Stimulated activated CD4-positive, alpha-beta T cell treated with anti-CD3 and anti-CD28 coated beads, Interleukin-2, amount 100 ng/mL, for 24 hours (primary cell): ENCODE measurements at places on chromosomes 3 and 15.

- DNase-seq: no peak
These were observed 104.4 kb upstream of the C2CD4B start for GRCh38 chr15:62269504-62269903.

- no peak for DNase-seq
These were observed 105.5 kb downstream of the SEMA5B start for GRCh38 chr3:122921791-122922651.

DNA sequence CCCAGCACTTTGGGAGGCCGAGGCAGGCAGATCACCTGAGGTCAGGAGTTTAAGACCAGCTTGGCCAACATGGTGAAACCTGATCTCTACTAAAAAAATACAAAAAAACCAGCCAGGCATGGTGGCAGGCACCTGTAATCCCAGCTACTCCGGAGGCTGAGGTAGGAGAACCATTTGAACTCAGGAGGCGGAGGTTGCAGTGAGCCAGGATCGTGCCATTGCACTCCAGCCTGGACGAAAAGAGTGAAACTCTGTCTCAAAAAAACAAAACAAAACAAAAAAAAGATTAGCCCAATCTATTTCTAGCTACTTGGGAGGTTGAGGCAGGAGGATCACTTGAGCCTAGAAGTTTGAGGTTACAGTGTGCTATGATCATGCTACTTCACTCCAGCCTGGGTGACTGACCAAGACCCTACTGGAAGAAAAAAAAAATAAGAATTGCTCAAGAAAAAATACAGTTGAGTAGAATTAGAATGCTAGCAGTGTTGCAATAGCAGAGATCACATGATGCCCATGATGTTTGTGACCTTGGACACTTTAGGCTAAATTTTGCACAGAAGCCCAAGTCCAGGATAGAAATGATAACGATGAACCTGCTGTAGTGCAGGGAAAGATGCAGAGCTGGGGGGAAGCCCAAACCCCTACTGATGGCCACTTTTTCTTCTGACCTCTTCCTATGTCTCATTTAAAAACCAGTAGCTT, 162.2 kb downstream of the LPP start:
- DNase-seq: no peak

DNA sequence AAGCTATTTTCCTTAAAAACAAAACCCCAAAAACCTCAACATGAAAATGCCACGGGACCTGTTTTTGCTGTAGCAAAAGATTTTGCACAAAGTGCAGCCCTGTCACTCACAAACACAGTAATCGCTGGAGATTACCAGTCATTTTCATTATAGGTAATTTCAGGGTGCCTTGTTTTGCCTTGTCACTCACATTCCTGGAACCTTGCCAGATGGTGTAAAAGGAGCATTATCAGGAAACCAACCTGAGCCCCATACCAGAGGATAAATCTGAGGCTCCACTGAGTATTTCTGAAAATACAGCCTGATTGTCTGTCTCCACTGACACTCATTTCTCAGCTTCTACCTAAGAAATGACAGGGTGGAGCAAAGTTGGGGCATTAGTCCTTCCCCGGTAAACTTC, 791.3 kb upstream of the LMCD1 start:
- DNase-seq: no peak

DNA sequence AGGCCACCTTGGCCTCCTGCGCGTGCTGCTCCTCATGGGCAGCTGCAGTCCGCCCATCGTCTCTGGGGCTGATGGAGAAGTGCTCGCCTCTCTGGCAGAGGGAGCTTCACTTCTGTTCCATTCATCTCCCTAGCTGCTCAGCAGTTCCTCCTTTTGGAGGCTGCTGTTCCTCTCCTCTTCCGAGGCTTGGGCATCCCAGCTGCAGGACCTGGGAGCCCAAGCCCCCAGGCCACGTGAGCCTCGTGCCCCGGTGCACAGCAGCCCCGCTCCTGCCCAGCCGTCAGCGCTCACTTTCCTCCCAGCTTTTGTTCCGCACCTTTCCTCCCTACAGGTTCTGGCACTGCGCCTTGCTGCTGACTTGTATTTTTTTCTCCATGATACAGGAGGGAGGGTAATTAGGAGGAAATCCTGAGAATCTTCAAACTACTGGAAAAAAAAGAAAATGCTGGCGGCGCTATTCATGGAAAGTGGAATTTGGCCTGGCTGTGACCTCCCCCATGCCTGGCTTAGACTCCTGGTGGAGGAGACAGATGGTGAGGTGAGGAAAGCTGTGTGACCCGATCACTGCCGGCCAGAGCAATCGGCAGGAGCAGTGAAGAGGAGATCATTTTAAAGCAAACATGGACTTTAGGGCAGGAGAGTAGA, 210.1 kb downstream of the CHST2 start:
- DNase-seq: no peak

- DNase-seq: no peak
These were observed 11.9 kb downstream of the OXSM start for GRCh38 chr3:25801786-25802185.

GRCh38 chr3:168581771-168582225, 486.1 kb upstream of the GOLIM4 start:
- DNase-seq: no peak

DNA sequence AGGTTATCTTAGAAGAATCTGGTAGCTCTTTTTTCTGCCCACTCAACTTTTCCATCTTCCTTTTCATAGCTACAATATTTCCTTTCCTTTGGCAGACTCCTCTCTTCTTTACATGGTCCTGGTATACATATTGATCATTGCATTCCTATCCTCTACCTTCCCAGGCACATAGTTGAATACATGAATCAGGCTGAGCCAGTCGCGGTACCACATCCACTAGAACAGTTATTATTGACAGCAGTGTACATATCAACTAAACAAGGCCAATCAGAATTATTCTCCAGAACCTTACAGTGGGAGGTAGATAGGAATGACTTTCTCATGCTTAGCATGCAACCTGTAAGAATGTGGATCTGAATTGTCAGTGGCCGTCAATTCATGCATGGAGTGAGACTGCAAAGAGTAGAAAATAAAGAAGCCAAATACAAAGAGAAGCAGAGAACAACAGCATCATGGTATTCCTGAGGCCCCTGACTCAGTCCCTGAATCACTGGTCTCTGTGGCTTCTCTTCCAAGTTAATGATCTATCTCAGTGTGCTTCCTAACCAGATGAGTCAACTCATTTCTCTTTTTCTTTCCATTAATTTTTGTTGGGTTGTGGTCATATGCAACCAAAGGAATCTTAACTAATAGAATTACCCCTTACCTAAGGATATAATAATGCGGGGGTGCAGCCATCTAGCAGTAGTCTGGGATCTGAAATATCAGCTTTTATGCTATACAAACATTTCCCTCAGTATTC, 60.9 kb upstream of the DCBLD2 start:
- DNase-seq: no peak

DNA sequence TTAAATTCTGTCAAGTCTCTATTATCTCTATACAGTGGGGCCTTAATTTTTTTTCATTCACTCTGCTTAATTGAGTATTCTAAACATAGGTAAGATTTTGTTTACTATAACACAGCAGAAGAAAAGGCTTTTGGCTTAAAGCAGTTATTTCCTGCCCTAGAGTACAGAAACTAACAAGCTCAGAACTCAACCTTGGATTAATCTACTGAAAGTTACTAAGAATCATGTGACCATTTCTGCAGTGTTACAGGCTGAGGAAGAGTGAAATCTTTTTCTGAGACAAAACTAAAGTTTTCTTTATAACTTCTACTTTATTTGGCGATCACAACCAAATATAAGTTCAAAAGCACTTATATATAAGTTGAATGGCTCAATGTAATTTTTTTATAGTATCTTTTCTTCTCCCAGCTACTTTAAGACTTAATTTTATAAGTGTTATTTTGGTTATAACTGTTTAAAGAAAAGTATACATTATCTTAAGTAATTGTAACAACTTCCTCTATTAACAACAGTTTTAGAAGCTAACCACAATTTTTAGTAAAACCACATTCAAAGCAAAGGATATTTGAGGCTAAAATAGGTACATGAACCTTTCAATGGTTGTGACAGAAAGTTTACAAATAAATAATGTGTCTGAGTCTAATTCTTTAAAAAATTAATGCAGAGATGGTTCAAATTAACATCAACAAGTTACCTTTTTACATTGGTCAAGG, 240.6 kb upstream of the NAALADL2 start:
- no peak for DNase-seq

- no peak for DNase-seq
These were observed 121.6 kb upstream of the GRM7 start for GRCh38 chr3:6739288-6739687.
